NCI-H510A (cell line): ENCODE measurements at places on chromosomes 6 and 20.

DNA sequence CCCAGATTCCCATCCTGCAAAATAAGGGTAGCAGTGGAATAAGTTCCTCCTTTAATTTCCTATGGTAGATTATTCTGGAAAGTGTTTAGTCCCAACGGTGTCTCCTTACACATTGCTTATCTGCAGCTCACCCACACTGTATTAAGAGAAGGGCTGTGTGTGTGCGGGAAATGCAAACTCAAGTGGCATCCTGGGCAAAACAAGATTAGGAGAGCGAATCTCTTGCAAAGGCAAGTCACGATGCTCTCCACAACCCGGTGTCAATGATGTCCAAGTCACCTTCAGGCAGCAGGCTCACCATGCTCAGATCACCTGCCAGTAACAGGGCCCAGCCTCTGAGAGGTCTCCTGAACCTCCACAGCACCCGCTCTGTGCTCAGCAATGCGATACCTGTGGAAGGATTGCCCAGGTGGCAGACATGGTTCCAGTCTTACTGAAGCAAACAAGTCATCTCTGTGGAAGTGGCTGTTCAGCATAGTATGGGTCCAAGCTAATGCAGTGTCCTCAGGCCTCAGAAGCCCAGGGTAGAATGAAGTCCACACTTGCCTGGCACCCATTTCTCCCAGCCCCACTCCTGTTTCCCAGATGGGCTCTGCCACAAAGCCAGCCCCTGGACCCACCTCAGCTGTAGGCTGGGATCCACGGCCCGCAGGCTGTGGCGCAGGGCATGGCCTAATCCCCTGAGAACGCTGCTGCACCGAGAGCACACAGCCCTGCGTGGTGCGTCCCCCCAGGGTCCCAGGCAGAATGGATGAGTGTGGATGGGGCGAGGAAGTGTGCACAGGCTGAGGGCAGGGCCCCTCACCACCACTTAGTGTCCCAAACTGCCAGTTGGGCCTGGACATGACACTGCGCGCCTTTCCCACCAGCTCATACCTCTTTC lies 101.2 kb downstream of the PXDC1 start:
- DNase-seq, result no peak

DNA sequence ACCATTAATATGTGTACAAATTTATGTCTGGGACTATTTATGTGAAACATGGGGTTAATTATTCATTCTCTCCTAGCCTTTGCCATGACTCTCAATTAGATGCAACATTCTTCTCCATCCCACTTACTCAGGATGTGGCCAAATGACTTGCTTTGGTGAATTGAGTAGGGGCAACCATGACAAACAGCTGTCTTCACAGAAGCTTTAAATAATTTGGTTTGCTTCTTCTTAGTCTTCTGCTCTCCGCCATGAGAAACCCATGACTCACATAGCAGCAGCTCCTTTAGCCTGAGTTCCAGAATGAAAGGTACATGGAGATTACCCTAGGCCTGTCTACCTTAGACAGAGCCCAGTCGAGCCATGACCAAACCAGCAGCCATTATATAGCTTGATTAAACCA lies 74.7 kb downstream of the FRK start:
- DNase-seq, result no peak

GRCh38 chr6:25085756-25086155 lies 150.0 kb upstream of the RIPOR2 start:
- DNase-seq, result no peak

DNA sequence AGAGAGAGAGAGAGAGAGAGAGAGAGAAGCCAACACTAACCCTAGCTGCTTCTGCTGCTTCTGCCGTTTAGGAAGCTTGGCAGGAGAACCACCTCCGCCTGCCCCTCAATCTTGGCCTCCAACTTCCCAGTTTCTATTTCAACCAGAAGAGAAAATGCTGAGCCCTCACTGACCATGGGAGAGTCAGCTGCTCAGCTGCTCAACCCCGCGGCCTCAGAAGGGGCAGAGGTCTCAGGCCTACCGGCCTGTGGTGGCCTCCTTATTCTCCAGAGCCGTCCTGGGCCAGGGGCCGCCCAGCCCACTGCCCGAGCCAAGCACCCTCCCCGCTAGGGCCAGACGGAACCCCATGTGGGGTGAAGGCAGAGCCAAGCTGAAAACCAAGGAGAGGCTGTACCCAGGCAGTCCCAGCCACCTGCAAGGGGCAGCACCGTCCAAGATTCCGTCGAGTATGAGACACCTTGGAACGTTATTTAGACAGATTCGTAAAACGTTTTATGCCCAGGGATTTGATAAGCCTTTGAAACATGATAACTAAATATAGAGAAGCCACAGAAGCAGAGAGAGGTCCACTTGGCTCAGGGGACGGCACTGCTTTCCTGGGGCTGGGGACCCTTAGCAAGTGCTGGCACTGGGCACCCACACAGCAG lies 116.6 kb downstream of the DLL1 start:
- DNase-seq, result no peak

- DNase-seq, result no peak
These were observed 21.2 kb upstream of the AFDN start for GRCh38 chr6:167805349-167806060.

GRCh38 chr6:114167583-114168576 lies 174.9 kb downstream of the HS3ST5 start:
- no peak for DNase-seq

- no peak for DNase-seq
These were observed 184.5 kb upstream of the HEY2 start for GRCh38 chr6:125564941-125565340.

DNA sequence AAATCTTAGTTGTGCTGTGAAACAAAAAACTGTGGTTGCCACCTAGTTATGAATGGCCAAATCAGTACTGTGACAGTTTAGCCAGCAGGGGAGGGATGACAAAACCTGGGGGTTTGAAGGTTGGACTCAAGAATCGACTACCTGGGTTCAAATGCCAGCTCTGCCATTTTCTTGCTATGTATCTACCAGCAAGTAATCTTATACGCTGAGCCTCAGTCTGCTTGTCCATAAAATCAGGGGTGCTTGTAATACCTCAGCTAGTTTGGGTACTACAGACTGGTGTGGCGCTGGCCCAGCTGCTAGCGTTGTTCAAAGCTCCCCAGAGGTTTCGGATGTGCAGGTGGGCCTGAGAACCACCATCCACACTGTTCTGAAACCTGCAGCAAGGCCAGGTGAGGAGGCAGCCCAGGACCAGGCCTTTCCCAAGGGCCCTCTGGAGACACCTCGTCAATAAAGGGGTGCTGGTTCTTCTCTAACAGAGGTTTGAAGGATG lies 40.4 kb downstream of the TRAM2 start:
- DNase-seq, result no peak
